ENCODE measurements at places on chromosomes 12 and 14. TPM values are rescaled to one million over a fixed set of nuclear protein-coding genes. Genes with fewer than 3 reads are reported as not detected.

Gene WASHC3
- total RNA-seq, result 39.4 TPM

Gene MSI1
- 7.8 TPM for total RNA-seq

DNA sequence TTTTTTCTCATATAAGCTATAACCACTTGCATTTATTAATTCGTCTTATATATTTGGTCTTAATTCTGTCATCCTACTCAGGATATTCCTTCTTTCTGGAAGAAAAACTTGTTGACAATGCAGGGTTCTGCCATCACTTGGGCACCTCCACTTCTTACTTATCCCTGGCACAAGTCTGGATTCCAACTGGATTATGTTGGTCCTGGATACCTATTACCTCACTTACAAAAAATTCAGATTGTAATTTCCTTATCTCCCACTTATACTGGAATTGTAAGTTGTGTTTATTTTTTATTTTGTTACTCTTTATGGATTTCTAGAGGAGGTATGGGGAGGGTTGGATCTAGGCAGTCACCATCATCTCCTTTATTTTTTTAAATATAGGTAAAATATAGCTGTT lies 36.7 kb downstream of the LRRIQ1 start:
- no peak for DNase-seq

GRCh38 chr14:104178279-104178678 lies 39.9 kb downstream of the KIF26A start:
- DNase-seq, result peak; percentile 62

- no peak for DNase-seq
Observed at GRCh38 chr12:125639826-125640225, 574.6 kb downstream of the AACS start.

- DNase-seq, result no peak
Observed at GRCh38 chr12:2429032-2429431, 365.7 kb upstream of the FKBP4 start.
